ENCODE measurements at places on chromosomes 2 and 18.

GRCh38 chr2:133458280-133458679 is 110.0 kb downstream of the NCKAP5 start:
- DNase-seq: no peak

GRCh38 chr2:43560231-43560547 is 35.6 kb downstream of the THADA start:
- no peak for DNase-seq

GRCh38 chr2:106719222-106719621 is 166.7 kb downstream of the ST6GAL2 start:
- DNase-seq: no peak

- DNase-seq: no peak
Observed at GRCh38 chr2:17578466-17578928, 38.0 kb downstream of the VSNL1 start.

DNA sequence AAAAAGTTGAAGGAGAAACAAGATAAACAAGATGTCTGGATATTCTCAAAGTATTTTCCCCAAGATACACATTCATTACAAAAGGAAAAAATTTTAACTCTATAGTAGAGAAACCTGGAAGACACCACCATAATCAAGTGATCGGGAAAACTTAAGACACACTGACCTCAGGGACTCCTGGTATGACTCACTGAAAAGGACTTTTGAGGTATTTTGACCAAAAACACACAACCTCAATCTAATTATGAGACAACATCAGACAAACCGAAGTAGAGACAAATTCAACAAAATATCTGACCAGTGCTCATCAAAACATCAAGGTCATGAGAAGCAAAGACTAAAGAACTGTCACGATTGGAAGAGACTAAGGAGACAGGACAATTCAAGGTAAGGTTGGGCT is 34.7 kb downstream of the LPIN2 start:
- DNase-seq: no peak

GRCh38 chr2:127428815-127429109 is 10.5 kb downstream of the PROC start:
- DNase-seq: no peak

DNA sequence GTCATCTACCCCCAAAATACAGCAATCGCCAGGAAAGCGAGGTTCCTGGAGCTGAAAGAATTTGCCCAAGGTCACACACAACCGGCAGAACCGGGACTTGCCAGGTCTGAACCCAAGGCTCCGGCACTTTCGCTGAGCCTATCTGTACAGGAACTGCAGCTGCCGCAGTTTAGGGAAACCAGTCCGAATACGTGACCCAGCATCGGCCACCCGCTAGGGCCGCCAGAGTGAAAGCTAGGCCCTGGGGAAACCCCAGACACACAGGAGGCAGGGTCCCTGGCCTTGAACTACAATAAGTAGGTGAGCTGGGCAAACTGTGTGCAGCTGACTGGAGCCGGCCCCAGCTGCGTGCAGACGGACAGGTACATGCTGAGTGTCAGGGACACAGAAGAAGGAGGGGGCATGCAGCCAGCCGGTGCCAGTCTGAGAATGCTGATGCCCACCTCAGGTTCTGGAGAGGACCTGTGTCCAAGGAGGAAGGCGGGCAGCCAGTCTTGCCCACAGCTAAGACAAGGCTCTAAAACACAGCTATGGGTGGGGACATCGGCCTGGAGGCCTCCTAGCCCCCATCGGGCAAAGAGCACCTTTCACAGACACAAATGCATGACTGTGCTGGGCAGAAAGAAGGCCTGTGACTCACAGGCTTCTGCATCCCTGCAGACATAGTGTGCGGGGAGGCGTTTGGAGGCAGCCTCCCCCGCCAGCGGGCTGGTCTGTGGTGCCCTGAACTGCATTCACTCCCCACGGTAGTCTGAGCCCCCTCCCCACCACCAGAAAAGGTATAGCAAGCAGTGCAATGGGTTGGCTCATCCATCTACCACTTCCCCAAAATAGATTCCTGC is 107.4 kb upstream of the ID2 start:
- DNase-seq: no peak

DNA sequence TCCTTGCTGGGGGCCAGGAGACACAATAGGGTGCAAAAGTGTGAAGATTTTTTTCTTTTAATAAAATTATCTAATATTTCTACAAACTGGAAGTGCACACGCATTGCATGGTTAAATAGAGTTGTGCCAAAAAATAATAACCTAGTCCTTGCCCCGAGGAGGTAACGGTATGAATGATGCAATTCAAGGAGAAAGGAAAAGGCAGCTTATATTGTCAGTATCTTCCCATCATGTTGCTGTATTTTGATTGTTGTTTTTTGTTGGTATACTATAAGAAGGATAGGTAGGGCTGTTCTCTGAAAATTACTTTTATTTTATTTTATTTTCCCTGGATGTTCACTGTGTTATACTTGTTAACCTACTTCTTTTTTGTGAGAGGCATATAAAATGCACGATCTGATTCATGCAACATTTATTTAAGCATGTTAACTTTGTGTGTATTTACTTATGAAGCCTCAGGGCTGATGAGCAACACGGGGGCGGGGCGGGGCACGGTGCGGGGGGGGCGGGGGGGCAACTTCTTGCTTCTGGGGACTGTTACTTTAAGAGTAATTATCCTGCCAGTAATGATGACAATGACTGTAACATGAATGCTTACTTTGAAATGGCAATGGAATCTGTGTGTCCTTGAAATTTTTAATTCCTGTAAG is 118.6 kb downstream of the AQP4 start:
- DNase-seq: no peak

DNA sequence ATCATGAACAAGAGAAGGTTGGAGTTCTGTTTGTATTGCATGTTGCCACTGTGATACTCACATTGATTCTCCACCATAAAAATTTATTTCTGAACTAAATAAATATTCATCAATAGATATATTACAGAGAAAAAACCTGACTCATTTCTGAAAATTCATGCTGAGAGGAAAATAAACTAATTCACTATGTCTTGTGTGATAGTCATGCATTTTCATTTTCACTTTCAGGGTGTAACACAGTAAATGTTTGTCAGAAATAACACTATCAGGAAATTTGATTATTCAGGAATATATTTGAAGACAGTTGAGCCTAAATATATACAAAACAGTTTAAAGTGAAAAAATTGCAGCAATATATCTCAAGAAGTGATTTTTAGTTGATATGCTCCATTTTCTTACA is 335.2 kb downstream of the KCNJ3 start:
- DNase-seq: no peak

DNA sequence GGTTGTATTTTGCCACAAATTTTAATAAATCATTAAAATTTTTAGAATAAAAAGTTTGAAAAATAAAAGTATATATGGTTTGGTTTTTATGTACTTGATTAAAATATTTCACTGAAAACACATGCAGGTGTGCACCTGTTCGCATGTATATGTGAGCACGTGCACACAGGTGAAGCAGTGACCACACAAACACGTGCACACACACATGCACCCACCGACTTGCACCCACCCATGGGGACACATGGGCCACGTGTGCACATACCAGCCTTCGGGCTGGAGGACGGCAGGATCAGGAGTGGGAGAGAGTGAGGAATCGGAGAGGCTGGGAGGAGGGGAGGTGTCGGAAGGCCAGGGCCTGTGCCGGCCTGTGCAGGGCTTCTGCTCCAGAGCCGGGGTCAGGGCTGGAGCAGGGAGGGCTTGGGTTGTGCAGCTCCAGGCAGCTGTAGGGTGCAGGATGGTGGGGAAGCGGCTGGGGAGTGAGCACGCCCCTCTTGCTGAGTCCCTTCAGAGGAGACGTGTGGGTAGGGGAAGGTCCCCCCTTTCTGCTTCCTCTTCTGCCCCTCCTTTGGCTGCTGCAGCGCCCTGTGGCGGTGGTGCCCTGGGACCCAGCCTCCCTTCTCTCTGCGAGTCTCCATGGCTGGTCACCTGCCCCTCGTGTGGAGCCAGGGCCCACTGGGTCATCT is 106.9 kb upstream of the HDAC4 start:
- DNase-seq: no peak

DNA sequence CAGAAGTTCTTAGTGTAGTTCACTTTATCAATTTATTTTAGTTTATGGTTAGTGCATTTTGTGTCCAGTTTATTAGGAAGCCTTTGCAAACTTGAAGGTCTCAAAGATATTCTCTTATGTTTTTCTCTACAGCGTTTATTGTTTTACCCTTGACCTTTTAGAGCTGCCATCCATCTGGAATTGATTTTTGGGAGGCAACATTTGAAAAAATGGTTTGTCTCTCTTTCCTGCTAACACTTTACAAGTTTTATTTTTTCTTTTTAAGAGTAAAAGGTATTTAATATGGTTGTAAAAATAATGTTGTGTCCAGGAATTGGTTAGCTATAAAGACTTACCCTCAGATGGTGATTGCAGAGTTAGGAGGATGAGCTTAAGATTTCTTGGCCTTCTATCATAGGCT is 14.0 kb downstream of the GORASP2 start:
- no peak for DNase-seq

DNA sequence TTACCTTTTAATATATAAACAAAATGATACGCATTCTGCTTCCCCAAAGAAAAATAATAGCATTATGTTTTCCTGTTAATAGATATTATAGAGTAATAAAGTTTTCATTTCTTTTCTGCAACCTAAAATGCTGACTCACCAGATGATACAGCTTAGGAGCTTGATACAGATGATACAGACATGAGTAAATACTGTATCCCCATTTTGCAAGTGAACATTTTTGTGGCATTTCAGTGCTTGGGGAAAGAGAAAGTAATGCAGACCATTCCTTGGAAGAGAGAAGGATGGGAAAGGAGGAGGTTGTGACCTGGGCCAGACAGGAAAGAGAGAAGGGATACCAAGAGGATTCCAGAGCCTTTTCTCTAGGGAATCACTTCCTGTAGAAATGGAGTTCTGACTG is 97.5 kb upstream of the FSHR start:
- no peak for DNase-seq

GRCh38 chr2:126543081-126543480 is 112.9 kb upstream of the GYPC start:
- no peak for DNase-seq

GRCh38 chr2:181394741-181395437 is 62.3 kb upstream of the ITGA4 start:
- no peak for DNase-seq

DNA sequence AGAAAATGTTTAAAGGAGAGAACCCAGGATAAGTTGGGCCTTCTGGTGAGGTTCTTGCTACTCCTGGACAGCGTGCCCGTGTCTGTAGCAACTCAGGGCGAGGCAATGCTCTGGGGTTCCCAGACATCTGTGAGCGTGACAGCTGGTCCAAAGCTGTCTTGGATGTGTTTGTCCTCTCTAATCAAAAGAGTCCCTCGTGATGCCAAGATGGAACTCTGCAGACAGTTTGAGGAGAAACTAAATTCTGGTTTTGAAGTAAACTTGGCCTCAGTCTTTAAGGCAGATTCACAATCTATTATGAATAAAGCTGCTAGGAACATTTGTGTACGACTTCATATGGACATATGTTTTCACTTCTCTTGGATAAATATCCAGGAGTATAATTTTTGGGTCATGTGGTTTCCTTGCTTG is 47.3 kb downstream of the TMEM17 start:
- DNase-seq: no peak

- no peak for DNase-seq
Observed at GRCh38 chr2:240502430-240503121, 55.2 kb downstream of the ANKMY1 start.

GRCh38 chr2:126859631-126860030 is 39.1 kb upstream of the TEX51 start:
- DNase-seq: no peak

DNA sequence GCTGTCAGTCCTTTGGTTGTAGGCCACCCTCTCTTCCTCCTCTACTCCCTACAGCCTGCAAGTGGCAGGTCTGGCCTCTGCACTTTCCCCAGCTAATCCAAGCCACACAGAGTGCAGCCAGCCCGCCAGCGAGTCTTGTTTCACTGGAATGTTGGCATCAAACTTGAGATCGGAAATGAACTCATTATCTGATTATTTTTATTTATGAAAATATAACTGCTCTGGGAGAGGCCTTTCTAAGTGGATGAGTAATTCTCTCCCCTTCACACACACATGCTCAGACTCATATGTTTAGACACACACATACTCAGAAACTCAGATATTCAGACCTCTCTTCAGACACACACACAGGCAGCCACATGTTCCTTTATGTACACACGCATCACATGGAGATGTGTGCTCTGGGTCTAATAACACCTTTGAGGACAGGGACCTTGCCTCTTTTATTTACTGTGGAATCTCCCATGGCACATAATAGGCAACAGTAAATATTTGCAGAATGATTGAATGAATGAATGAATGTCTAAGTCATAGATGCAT is 151.3 kb downstream of the ZFP36L2 start:
- no peak for DNase-seq
